ENCODE measurements at places on chromosomes 6 and 20. TPM values are rescaled to one million over a fixed set of nuclear protein-coding genes. Genes with fewer than 3 reads are reported as not detected.

PSORS1C1 gene
- total RNA-seq: 0.92 TPM

CHRNA4 gene
- not detected for total RNA-seq

PTGIS gene
- total RNA-seq: 321 TPM

RSPH9 gene
- total RNA-seq: 0.40 TPM

HLA-DRB1 gene
- 0.13 TPM for total RNA-seq

HRH3 gene
- total RNA-seq: not detected

NOX3 gene
- not detected for total RNA-seq

ANGPT4 gene
- total RNA-seq: not detected

ZFP57 gene
- 0.13 TPM for total RNA-seq

FRK gene
- total RNA-seq: 0.79 TPM

MAP7 gene
- 0.99 TPM for total RNA-seq

ID1 gene
- 395 TPM for total RNA-seq
